T-cell (primary cell): ENCODE measurements at places on chromosomes 4 and X.
A peak's percentile ranks its signal among the peaks of the same experiment; 100 is the strongest.

DNA sequence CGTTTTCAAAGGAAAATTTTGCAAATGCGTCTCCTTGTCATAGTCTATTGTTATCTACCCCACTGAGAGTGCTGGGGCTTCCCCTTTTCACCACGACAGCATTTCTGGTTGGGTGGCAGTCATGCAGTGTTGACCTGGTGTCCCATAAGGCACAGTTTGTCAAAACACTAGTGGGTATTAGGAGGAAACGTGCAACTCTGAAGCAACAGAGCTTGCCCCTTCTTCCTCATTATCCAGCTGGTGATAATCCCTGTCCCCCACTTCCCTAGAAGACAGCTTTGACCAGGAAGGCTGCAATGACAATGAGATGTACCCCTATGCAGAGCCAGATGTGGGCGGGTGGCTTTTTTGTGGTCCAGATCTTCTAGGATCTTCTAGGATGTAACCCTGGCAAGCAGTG lies 1.8 kb downstream of the TBC1D1 start:
- peak; percentile 31 for DNase-seq
- H3K4me1 ChIP-seq = peaks cover 37% of the 10 kb centered on the region
- H3K27me3 ChIP-seq = no peaks in the 10 kb centered on the region
- no peaks in the 10 kb centered on the region for H3K36me3 ChIP-seq
- peak overlapping the region; percentile 73 for H3K27ac ChIP-seq

GRCh38 chr4:7007944-7008343 lies 35.2 kb upstream of the TADA2B start:
- H3K4me3 ChIP-seq = no peak overlapping the region
- no peaks in the 10 kb centered on the region for H3K27me3 ChIP-seq
- no peaks in the 10 kb centered on the region for H3K4me1 ChIP-seq
- no peak overlapping the region for H3K27ac ChIP-seq
- DNase-seq = no peak
- H3K36me3 ChIP-seq = peaks cover 15% of the 10 kb centered on the region

DNA sequence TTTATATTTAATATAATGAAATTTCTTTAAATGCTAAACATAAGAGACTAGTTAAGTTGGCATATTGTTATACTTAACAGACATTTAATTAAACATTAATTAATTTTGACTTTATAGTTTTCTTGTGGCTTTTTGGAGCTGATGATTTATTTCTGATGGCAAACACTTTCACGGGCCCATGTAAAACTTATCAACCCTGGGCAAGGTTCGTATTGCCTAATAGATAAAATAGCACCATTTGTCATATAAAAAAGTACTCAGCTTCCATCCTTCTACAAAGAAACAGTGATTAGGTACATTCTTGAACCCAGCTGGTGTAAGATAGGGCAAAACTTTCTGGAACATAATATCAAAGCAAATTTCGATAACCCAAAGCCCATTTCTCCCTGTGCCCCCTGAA lies 63.2 kb downstream of the PAK3 start:
- H3K27ac ChIP-seq = no peak overlapping the region
- no peaks in the 10 kb centered on the region for H3K36me3 ChIP-seq
- DNase-seq = no peak
- no peaks in the 10 kb centered on the region for H3K4me1 ChIP-seq
- no peak overlapping the region for H3K4me3 ChIP-seq

DNA sequence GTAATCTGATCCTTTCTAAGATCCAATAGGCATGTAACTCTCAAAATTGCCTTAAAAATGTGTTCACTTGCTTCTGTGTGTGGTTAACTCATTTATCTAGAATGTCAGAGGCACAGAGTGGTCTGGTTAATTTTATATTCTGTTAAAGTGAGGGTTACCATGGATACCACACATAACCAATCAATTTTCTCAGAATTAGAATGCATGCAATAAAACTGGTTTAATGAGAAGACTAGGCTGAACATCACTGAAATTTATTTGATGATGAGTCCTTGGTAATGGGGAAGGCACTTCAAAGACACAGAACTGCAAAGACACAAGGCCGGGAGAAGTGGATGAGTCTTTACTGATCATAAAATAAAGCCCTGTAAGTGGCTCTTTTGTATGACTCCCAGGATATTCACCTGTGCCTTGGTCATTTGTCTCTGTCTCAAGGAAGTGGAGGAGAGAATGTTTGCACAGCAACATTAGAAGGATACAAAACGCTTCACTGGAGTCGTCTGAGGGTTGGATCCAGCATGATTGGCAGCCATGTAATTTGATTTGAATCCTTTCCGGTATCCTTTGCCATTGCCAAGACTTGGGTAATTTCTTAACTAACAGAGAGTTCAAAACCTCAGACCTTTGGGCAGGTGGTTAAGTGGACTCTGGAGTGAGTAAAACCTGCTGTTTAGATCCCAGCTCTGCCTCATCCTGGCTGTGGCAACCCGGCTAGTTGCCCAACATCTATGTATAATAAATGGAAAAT lies 94.0 kb upstream of the RBPJ start:
- no peak overlapping the region for H3K4me3 ChIP-seq
- H3K27ac ChIP-seq = no peak overlapping the region
- H3K36me3 ChIP-seq = no peaks in the 10 kb centered on the region
- no peaks in the 10 kb centered on the region for H3K27me3 ChIP-seq
- no peak for DNase-seq
- H3K4me1 ChIP-seq = no peaks in the 10 kb centered on the region

DNA sequence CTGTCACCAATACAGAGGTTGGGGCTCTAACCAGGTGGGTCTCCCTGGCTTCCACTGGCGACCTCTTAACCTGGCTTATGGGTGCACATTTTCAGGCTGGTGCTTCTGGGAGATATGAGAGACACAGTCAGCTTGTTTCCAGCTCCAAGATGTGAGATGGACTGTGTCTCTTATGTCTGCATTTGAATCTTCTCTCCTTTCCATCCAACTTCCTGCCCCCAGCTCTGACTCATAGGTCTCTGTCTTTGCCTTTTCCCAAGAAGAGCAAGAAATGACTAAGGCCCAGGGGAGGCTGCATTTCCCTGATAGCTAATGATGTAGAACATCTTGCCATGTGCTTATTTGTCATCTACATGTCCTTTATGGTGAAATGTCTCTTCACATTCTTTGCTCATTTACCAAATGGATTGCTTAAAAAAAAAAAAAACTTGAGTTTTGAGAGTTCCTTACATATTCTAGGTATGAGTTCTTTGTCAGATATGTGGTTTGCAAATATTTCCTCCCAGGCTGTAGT lies 3.2 kb upstream of the UXT start:
- H3K4me1 ChIP-seq = peaks cover 11% of the 10 kb centered on the region
- H3K27me3 ChIP-seq = no peaks in the 10 kb centered on the region
- H3K36me3 ChIP-seq = peaks cover 7% of the 10 kb centered on the region
- no peak overlapping the region for H3K4me3 ChIP-seq
- H3K27ac ChIP-seq = no peak overlapping the region

DNA sequence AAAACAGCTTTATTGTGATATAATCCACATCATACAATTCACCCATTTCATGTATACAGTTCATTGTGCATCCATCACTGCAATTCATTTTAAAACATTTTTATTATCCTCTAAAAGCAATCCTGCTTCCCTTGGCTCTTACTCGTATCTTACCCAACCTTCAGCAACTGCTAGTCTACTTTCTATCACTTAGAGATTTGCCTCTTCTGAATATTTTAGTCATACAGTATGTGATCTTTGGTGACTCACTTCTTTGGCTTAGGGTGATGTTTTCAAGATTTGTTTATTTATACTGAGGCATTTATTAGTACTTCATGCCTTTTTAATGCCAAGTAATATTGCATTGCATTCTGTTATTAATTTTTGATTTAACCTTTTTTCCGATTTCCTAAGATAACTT lies 15.0 kb upstream of the MSMO1 start:
- no peak overlapping the region for H3K4me3 ChIP-seq
- no peak for DNase-seq
- H3K4me1 ChIP-seq = no peaks in the 10 kb centered on the region
- H3K27me3 ChIP-seq = no peaks in the 10 kb centered on the region

DNA sequence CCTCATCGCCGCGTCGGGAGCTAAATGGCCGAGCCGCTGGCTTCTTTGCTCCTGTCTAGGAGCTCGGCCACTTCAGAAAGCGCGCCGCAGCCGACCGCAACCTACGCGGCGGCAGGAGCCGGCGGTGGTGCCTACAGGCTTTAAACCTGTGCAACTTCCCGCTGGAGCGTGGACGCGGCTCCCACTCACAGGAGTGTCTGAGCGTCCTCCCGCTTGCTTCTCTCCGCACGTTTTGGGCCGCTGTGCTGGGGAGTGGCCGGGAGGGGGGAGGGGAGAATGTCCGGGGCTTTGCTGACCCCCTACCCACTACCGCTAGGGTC lies 1.0 kb downstream of the NHSL2 start:
- H3K36me3 ChIP-seq = no peaks in the 10 kb centered on the region
- H3K27ac ChIP-seq = no peak overlapping the region
- peak overlapping the region; percentile 12 for H3K4me3 ChIP-seq
- H3K4me1 ChIP-seq = no peaks in the 10 kb centered on the region
- no peaks in the 10 kb centered on the region for H3K27me3 ChIP-seq

DNA sequence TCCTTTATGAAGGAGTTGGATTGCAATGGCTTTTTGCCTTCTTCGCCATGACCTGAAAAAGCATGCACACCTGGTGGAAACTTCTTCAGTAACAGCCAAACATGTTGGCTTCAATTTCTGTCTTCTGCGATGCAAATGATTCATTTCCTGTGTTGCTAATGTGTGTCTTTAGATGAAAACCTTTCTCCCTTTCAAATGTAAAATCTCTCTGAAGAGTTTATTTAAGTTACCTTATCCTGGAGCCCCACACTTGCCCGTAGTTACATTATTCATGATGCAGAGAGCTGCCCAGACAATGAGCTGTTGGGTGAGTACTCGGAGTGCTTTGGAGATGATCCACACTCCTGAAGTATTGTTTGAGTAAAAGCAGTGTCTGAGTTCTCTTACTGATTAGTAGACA lies 1100.9 kb downstream of the RPA4 start:
- no peak overlapping the region for H3K27ac ChIP-seq
- no peaks in the 10 kb centered on the region for H3K36me3 ChIP-seq
- DNase-seq = no peak
- H3K4me1 ChIP-seq = no peaks in the 10 kb centered on the region

DNA sequence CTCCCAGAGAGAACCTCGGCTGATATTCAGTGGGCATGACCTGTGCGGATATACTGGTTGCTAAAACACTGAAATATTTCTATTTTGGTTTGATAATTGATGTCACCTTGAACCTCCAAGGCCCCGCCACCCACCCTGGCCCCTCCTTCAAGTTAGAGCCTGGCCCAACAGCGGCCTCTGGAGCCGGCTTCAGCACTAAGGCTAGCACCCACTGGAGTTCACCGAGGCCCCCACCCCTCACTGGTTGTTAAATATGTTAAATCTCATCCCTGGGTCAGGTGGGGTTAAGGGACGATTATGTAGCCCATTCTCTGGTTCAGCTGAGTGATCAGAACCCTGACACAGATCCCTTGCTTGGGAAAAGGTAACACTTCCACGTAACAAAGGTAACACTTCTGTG lies 24.3 kb downstream of the SEL1L3 start:
- no peak for DNase-seq
- H3K4me1 ChIP-seq = no peaks in the 10 kb centered on the region
- no peaks in the 10 kb centered on the region for H3K27me3 ChIP-seq
- no peak overlapping the region for H3K4me3 ChIP-seq

- H3K27ac ChIP-seq = no peak overlapping the region
- no peaks in the 10 kb centered on the region for H3K4me1 ChIP-seq
- no peaks in the 10 kb centered on the region for H3K36me3 ChIP-seq
- H3K27me3 ChIP-seq = no peaks in the 10 kb centered on the region
Observed at GRCh38 chr4:99586322-99586721, 11.7 kb downstream of the MTTP start.

- no peaks in the 10 kb centered on the region for H3K27me3 ChIP-seq
- no peak overlapping the region for H3K27ac ChIP-seq
- H3K4me3 ChIP-seq = no peak overlapping the region
- peaks cover 14% of the 10 kb centered on the region for H3K36me3 ChIP-seq
Observed at GRCh38 chr4:94262163-94263016, 54.7 kb downstream of the SMARCAD1 start.

GRCh38 chr4:76526585-76526990 lies 91.6 kb downstream of the SHROOM3 start:
- no peak overlapping the region for H3K27ac ChIP-seq
- H3K4me1 ChIP-seq = no peaks in the 10 kb centered on the region
- no peak for DNase-seq
- H3K4me3 ChIP-seq = no peak overlapping the region
- H3K27me3 ChIP-seq = no peaks in the 10 kb centered on the region

DNA sequence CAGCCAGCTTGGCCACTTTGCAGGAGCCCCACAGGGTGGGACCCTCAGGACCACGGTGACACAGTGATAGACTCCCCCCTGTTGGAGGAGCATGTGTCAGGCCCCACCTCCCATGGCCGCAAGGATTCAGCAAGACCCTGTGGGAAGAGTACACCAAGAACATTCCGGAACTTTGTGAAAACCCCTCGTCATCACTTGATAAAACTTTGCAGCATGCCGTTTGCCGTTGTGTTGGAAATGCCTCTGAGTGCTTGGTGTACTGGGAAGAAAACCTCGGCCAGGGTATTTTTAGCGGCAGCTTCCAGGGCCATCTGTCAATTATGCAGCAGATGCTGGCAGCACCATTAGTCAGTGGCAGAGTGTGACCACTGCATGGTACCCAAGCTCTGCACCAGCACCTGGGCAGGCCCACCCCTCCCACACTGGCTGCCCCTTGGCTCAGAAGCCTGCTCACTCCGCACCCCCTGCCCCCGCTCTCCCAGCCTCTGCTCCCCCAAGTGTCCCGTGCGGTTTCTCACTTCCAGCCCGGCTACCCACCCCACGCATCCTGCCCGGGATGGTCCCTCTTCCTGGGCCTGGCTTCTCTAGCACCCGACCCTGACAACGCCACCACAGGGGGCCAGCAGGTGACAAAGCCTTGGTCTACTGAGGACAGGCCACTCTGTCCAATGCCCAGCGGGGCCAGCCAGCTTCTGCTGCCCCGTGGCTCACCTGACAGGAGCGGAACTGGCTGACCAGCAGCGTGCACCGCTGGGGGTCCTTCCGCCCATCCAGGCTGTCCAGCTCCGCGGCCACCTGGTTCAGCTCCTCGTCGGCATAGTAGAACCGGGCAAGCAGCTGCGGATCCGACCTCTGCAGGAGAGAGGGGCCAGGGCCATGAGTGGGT lies 65.0 kb downstream of the ZFYVE28 start:
- H3K27me3 ChIP-seq = no peaks in the 10 kb centered on the region
- H3K27ac ChIP-seq = no peak overlapping the region
- H3K4me1 ChIP-seq = peaks cover 18% of the 10 kb centered on the region
- no peak overlapping the region for H3K4me3 ChIP-seq
- peaks cover 4% of the 10 kb centered on the region for H3K36me3 ChIP-seq

DNA sequence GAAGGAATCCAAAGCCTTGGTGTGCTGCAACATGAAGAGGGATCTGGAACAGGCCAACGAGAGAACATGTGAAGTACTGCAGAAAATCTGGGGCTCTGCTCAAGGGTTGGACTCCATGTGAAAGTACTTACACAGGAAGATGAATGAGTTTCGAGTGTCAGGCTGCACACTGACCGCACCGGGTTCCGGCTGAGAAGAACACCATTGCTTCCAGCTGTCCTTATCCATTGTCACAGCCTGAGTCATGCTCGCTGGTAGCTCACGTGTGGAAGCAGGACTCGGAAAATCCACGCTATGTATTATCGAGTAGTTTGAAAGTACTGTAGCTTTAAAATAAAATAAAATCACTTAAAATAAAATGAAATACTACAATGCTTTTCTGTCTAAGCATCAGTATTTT lies 50.4 kb upstream of the TBL1X start:
- H3K27ac ChIP-seq = no peak overlapping the region
- H3K4me3 ChIP-seq = no peak overlapping the region
- DNase-seq = no peak
- H3K27me3 ChIP-seq = no peaks in the 10 kb centered on the region
